Psoas muscle (tissue), 8 donors: ENCODE measurements at places on chromosomes 3 and 15. TPM values are rescaled to one million over a fixed set of nuclear protein-coding genes. Genes with fewer than 3 reads are reported as not detected.

The ISL2 gene
- not detected for total RNA-seq

DNA sequence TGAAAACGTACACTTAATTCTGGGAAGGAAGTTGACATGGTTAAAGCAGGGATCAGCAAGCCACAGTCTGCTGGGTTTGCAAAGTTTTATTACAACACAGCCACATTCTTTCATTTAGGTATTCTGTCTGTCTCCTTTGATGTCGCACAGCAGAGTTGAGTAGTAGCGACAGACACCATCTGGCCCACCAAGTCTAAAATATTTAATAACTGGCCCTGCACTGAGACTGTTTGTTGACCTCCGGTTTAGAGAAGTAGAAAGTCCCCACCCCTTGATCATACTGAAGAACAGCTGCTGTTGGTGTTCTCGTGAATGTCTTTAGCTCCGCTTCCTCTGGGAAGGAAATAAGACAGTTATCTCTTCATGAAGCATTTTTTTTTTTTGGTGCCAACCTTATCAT lies 66.2 kb downstream of the MCTP2 start:
- no peak overlapping the region for H3K4me3 ChIP-seq
- no peak for DNase-seq
- H3K27ac ChIP-seq, result no peak overlapping the region
- no peaks in the 10 kb centered on the region for H3K36me3 ChIP-seq
- no peaks in the 10 kb centered on the region for H3K4me1 ChIP-seq

DNA sequence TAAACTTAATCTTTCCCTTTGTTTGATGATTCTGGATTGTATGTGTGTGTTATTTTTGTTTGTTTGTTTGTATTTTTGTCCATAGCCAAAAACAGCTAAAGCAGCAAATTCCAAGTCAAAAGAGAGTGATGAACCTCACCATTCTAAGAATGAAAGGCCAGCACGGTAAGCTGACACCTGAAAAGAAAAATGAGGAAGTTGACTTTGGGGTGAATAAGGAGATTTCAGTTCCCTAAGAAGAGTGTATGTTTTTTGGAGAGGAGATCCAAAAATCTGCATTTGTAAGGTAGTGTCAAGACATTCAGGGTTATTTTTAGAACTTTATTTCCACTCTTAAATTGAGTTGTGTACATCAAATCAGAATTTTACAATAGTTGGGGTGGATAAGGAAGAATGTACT lies 52.3 kb upstream of the UTS2B start:
- DNase-seq, result no peak
- H3K36me3 ChIP-seq, result peaks cover 6% of the 10 kb centered on the region
- no peak overlapping the region for H3K4me3 ChIP-seq
- H3K4me1 ChIP-seq, result peaks cover 21% of the 10 kb centered on the region
- H3K27me3 ChIP-seq, result no peaks in the 10 kb centered on the region
- H3K27ac ChIP-seq, result no peak overlapping the region

DNA sequence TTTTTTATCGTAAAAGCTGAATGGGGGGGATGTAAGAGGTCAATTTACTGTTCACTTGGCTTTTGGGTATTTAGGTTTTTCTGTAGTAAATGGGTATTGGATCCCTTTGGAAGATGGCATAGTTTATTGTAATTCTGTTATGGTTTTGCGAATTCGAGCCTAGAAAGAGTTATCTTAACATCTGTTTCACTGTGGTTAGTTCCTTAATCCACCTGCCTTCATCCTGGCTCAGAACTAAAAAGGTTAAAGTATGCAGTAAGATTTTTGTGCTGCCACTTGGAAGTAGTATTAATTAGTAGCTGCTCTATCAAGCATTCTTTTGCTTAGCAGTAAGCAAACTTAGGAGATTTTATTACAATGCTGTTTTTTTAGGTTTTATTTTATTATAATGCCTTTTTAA lies 62.4 kb downstream of the ARIH1 start:
- H3K4me3 ChIP-seq, result no peak overlapping the region
- H3K27me3 ChIP-seq, result no peaks in the 10 kb centered on the region
- H3K4me1 ChIP-seq, result peaks cover 13% of the 10 kb centered on the region
- H3K27ac ChIP-seq, result no peak overlapping the region
- DNase-seq, result no peak

DNA sequence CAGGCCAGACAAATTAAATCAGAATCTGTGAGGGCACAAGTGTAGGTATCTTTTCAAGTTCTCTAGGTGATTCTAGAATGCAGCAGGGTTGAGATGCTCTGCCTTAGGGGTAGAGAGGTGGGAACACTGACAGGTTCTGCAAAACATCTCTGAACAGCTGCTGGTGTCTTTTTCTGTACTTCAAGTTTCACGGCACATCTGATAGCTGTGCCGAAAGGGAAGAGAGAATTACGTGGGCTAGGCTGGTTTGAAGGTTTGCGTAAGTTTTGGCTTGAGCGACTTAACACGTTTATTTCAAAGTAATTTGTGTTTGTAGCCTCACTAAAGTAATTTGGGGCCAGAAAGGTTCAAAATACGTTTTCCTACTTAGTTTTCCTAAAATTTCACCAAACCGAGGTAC lies 22.5 kb downstream of the PXK start:
- no peaks in the 10 kb centered on the region for H3K27me3 ChIP-seq
- DNase-seq, result no peak
- peaks cover 24% of the 10 kb centered on the region for H3K4me1 ChIP-seq

- H3K4me1 ChIP-seq, result no peaks in the 10 kb centered on the region
- no peak overlapping the region for H3K27ac ChIP-seq
- no peak for DNase-seq
Measured at GRCh38 chr15:50485389-50485788, 61.1 kb downstream of the USP50 start.
